Left renal pelvis (tissue), 4 donors: ENCODE measurements at places on chromosomes 2 and 18.

DNA sequence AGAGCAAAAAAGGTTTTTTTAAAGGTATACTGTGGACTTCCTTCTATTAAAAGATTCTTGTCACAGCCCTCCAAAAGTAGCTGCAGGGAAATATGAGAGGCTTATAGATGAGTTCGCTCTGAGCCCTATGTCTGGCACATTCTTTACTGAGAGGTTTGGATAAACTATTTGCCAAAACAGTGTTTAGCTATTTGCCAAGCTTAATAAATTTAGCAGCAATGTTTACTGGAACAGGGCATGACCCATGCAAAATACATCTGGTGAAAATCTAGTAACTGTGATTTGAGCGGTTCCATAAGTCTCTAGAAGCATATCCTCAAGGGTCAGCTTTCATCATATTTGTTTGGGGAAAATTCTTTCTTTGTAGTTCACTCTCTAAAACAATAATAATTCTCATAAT is 1696.7 kb upstream of the PIK3C3 start:
- DNase-seq = no peak

- DNase-seq = no peak
Measured at GRCh38 chr2:96698221-96698861, 41.5 kb downstream of the LMAN2L start.

GRCh38 chr2:218870984-218871344 is 9.7 kb upstream of the WNT10A start:
- DNase-seq = no peak

GRCh38 chr2:178324077-178324476 is 126.9 kb downstream of the PRKRA start:
- DNase-seq = no peak
